Effector memory CD4-positive, alpha-beta T cell (primary cell): ENCODE measurements at places on chromosomes 3 and 15.

GRCh38 chr3:192652727-192653126 lies 74.6 kb downstream of the FGF12 start:
- H3K4me1 ChIP-seq = no peaks in the 10 kb centered on the region
- DNase-seq = no peak
- no peak overlapping the region for H3K4me3 ChIP-seq
- no peaks in the 10 kb centered on the region for H3K36me3 ChIP-seq
- H3K27ac ChIP-seq = no peak overlapping the region
- no peaks in the 10 kb centered on the region for H3K27me3 ChIP-seq

GRCh38 chr15:60255390-60255789 lies 142.4 kb downstream of the ANXA2 start:
- no peaks in the 10 kb centered on the region for H3K36me3 ChIP-seq
- no peaks in the 10 kb centered on the region for H3K27me3 ChIP-seq
- no peak overlapping the region for H3K27ac ChIP-seq
- no peaks in the 10 kb centered on the region for H3K4me1 ChIP-seq

GRCh38 chr15:71585159-71585558 lies 225.2 kb upstream of the NR2E3 start:
- H3K4me1 ChIP-seq = no peaks in the 10 kb centered on the region
- H3K4me3 ChIP-seq = no peak overlapping the region
- no peaks in the 10 kb centered on the region for H3K27me3 ChIP-seq
- H3K27ac ChIP-seq = no peak overlapping the region

DNA sequence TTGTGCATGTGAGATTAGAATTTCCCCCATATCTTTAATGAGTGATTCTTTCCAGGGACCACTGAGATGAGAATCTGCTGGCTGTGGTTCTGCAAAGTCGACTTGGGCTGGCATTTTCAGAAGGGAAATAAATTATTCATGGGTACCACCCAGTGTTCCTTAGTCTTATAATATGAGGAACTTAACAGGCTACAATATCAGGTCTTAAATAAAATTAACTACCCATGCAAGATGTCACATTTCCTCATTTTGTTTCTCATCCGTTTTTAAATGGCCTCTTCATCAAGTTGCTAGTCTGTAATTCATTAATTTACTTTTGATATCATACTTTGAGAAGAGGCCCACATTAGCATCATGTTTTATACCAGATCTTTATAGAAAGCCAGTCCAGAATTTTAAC lies 58.3 kb upstream of the SKOR1 start:
- no peaks in the 10 kb centered on the region for H3K36me3 ChIP-seq
- H3K4me1 ChIP-seq = peaks cover 4% of the 10 kb centered on the region

DNA sequence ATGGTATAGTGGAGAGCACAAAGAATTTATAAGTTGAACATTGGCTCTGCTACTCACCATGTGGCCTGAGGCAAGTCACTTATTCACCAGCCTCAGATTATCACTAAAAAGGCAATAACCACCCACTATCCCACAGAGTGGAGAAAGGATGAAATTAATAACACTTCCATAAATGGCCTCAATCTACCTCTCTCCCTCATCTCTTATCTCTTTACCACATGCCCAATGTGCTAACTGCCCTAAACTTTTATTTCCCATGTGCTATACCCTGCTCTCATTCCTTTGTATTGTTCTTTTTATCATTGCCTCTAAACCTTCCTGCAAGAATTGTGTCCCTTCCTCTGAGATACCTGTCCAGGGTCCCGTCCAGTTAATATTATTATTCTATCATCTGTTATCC lies 26.0 kb downstream of the SLC12A6 start:
- H3K4me3 ChIP-seq = no peak overlapping the region
- H3K36me3 ChIP-seq = peaks cover 3% of the 10 kb centered on the region
- no peaks in the 10 kb centered on the region for H3K27me3 ChIP-seq
- H3K4me1 ChIP-seq = no peaks in the 10 kb centered on the region
- no peak for DNase-seq

- H3K27me3 ChIP-seq = no peaks in the 10 kb centered on the region
- no peak overlapping the region for H3K27ac ChIP-seq
- H3K4me1 ChIP-seq = peaks cover 32% of the 10 kb centered on the region
- no peak for DNase-seq
- no peaks in the 10 kb centered on the region for H3K36me3 ChIP-seq
- no peak overlapping the region for H3K4me3 ChIP-seq
Observed at GRCh38 chr15:28942046-28942445, 56.3 kb downstream of the APBA2 start.

DNA sequence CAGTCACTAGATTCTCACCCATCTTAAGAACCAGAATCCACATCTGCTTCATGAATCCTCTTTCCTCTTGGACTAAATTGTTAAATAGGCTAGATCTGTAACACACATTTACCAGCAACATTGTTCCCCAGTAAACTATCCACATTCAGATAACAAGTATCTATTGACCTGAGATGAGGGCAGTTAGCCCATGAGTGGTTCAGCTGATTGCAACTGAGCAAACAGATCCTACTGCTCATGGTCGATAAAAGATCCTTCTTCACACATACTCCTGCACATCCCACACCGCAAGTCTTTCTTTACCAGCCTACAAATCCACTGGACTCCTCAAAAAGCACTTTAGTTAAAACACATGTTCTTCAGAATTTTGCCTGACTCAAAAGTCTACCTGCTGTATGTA lies 59.2 kb downstream of the UACA start:
- no peak overlapping the region for H3K27ac ChIP-seq
- no peaks in the 10 kb centered on the region for H3K4me1 ChIP-seq
- peaks cover 2% of the 10 kb centered on the region for H3K27me3 ChIP-seq

- H3K4me1 ChIP-seq = no peaks in the 10 kb centered on the region
- no peaks in the 10 kb centered on the region for H3K27me3 ChIP-seq
- DNase-seq = no peak
- H3K27ac ChIP-seq = no peak overlapping the region
- H3K36me3 ChIP-seq = no peaks in the 10 kb centered on the region
Observed at GRCh38 chr15:68417897-68418296, 14.1 kb downstream of the ITGA11 start.
